Activated CD8-positive, alpha-beta memory T cell treated with anti-CD3 and anti-CD28 coated beads for 36 hours (primary cell): ENCODE measurements at places on chromosomes 2 and 18. TPM values are rescaled to one million over a fixed set of nuclear protein-coding genes. Genes with fewer than 3 reads are reported as not detected.

The KCNS3 gene
- total RNA-seq, result not detected

The ZNF516 gene
- 1.2 TPM for total RNA-seq

The CAPN14 gene
- 0.30 TPM for total RNA-seq

The CYB5A gene
- total RNA-seq, result 63.0 TPM

The SPP2 gene
- not detected for total RNA-seq
